Ascending aorta (tissue), 2 donors: ENCODE measurements at places on chromosomes 4 and X.
A peak's percentile ranks its signal among the peaks of the same experiment; 100 is the strongest.

GRCh38 chr4:157898836-157899605 lies 273.8 kb downstream of the GASK1B start:
- no peak for DNase-seq

DNA sequence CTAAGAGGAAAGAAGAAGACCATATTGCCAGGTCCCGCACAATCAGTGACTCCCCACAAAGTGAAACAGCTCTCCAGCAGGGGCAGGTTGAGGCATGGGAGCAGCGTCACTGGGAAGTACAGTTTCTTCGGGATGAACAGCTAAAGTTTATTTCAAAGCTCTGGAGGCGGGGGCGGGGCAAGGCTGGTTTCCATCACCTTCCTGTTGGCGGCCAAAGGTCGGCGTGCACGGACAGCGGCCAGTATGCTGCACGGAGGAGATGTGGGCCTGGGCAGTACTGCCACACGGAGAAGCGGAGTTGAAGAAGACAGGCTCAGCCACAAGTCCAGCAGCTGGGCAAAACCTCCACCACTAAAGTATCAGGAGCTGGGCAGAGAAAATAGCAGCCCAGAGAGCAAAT lies 951 bp upstream of the ZNF518B start:
- no peak for DNase-seq

GRCh38 chrX:141405486-141405852 lies 163.2 kb upstream of the SPANXC start:
- no peak for DNase-seq

DNA sequence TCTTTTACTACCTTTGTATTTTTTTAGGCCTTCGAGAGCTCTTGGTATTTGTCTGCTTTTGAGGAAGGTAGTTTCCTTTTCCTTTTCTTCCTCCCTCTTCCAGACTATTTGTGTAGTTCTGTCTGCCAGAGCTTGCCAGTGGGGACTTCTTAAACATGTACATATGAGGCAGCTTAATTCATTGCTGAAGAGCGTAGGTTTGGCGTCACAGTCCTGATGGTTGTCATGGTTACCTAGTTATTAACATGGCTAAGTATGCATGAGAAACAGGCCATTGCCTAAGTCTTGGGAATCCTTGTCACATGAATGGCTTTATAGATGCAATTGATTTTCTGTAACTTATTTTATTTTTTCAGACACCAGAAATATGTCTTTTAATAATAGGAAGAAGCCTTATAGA lies 48.5 kb upstream of the ARMCX2 start:
- no peak for DNase-seq

- DNase-seq, result no peak
Observed at GRCh38 chr4:143354990-143355389, 18.3 kb downstream of the GAB1 start.

DNA sequence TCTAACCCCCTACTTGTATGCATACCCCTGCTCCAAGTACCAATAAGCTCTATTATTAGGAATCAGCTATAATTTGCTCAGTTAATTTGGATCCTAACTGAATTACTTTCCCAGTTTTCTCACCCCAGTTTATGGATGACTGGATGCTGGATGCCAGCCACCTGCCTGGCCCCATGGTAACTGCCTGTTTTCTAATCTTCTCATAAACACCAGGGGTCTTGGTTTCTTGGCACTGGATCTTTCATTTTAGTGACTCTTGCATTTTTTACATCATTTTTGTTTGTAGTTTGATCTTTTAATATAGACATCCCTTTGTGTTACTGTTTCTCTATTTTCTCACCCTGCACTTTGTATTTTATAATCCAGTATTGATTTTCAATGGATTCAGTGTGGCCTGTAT lies 246.8 kb downstream of the ADGRL3 start:
- DNase-seq, result no peak

DNA sequence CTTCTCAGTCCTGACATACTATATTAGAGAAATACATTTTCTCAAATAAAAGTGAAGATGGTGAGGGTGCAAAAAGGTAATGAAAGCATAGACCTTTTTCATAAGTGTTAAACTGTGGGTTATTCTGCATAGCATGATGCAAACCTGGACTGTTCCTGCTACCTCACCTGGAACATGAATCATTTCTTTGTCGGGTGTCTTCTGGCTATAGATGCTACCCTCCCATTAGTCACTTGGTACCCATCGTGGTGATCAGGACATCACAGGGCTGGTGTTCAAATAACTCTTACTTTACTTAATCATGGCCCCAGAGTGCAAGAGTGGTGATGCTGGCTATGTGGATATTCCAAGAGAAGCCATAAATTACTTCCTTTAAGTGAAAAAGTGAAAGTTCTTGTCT lies 264.7 kb upstream of the AGA start:
- DNase-seq, result no peak

- DNase-seq, result no peak
Observed at GRCh38 chrX:108361316-108361715, 76.9 kb downstream of the COL4A6 start.

DNA sequence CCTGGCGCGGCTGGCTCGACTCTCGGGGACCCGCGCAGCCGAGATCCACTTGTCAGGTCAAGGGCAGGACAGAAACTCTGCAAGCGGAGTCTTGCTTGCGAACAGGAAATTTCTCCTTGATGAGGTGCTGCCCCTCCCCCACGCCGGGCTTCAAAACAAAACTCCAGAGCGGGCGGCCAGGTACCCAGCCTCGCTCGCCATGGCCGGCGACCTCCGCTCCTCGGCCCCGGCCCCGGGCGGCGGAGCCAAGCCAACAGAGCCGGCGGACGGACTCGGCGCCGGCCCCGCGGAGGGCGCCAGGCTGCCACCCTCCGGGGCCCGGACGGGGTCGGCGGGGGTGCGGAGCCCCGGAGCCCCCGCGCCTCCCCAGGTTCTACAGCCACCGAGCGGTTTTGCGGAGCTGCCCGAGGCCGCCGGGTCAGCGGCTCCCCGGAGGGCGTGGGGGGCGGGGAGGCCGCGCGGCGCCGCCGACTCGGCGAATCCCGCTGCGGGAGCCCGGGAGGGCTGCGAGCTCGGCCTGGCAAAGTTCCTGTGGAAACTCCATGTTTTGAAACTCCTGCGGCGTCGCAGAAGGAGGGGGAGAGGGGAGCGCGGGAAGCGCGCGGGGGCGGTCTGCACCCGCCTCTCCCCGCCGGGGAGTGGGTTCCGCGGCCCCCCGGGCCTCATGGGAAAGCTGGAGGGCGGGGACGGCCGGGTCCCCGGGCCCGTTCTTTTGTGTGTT lies 11.7 kb upstream of the BCOR start:
- no peak for DNase-seq

GRCh38 chr4:184475096-184475461 lies 729 bp upstream of the IRF2 start:
- DNase-seq, result peak; percentile 82

- DNase-seq, result no peak
Observed at GRCh38 chr4:7607156-7607910, 172.6 kb upstream of the PSAPL1 start.

- DNase-seq, result no peak
Observed at GRCh38 chr4:40333921-40334352, 1.2 kb upstream of the CHRNA9 start.

- no peak for DNase-seq
Observed at GRCh38 chrX:3370656-3371055, 24.2 kb upstream of the MXRA5 start.

GRCh38 chrX:113929004-113929403 lies 654.9 kb upstream of the HTR2C start:
- no peak for DNase-seq

- no peak for DNase-seq
Observed at GRCh38 chr4:76630741-76631140, 195.7 kb downstream of the SHROOM3 start.

DNA sequence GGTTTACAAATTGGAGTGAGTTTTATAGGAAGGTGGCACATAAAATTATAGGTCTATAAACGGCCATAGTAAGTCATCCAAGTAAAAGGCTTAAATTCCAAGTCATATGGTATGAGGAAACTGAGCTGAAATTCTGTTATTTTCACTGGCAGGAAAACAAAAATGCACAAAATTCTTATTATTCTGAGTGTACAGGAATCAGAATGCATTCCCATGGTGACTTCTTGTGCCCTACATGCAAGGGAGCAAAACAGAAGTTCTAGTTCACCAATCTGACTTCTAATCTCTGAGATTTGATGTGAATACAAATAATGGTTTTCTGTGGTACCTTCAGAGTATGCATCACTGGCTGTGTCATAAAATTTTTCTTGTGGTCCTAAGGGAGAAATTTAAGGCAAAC lies 102.9 kb downstream of the CLCN4 start:
- DNase-seq, result no peak

DNA sequence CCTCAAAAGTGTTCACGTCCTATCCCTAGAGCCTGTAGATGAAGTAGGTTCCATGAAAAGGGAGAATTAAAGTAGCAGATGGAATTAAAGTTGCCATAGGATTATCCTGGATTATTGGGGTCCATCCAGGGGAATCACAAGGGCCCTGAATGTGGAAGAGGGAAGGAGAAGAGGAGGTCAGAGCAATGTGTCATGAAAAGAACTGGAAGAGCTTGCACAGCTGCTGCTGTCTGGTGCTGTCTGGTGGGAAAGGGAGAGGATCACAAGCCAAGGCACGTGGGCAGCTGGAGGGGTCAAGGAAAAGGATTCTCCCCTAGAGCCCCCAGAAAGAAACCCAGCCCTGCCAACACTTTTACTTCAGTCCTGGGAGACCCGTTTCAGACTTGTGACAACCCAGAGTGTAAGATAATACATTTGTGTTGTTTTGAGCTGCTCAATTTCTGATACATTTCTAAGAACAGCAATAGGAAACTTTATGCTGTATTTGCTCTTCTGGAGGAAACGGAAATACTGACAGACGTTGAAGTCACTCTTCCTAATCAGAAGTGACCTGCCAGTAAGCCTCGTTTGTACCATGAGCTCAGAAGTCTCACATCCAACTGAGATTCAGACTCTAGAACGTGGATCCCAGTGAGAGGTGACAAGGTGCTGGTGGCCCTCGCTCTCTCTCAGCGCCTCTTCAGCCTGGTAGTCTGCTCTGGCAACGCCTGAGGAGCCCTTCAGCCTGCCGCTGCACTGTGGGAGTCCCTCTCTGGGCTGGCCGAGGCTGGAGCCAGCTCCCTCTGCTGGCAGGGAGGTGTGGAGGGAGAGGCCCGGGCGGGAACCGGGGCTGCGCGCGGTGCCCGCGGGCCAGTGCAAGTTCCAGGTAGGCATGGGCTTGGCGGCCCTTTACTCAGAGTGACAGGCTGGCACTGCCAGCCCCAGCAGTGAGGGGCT lies 34.7 kb upstream of the ENPP6 start:
- no peak for DNase-seq

GRCh38 chrX:96170626-96171025 lies 514.0 kb upstream of the DIAPH2 start:
- no peak for DNase-seq

- no peak for DNase-seq
Observed at GRCh38 chrX:9349572-9350494, 115.0 kb upstream of the TBL1X start.

- DNase-seq, result no peak
Observed at GRCh38 chrX:7119950-7120877, 27.3 kb upstream of the STS start.

DNA sequence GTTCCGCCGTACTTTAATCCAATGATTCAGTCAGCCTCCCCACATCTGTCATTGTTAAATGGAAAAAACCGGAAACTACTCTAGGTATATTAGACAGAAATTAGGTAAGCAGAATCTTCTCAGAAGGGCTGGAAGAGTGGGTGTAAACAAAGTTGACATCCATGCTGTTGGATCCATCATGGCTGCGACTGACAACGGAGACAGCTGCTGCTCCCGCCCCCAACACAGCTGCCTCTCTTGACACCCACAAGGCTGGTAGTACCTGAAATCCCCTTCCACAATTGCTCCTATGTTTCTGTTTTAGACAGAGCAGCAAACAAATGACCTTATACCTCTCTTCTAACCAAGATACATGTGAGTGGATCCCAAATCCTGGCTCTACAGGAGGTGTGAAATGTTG lies 66.6 kb downstream of the RXFP1 start:
- no peak for DNase-seq

- DNase-seq, result no peak
Observed at GRCh38 chrX:11588097-11588496, 77.6 kb downstream of the ARHGAP6 start.

GRCh38 chr4:76584241-76585152 lies 149.5 kb downstream of the SHROOM3 start:
- no peak for DNase-seq

- DNase-seq, result no peak
Observed at GRCh38 chr4:78553529-78554060, 2.0 kb downstream of the ANXA3 start.

DNA sequence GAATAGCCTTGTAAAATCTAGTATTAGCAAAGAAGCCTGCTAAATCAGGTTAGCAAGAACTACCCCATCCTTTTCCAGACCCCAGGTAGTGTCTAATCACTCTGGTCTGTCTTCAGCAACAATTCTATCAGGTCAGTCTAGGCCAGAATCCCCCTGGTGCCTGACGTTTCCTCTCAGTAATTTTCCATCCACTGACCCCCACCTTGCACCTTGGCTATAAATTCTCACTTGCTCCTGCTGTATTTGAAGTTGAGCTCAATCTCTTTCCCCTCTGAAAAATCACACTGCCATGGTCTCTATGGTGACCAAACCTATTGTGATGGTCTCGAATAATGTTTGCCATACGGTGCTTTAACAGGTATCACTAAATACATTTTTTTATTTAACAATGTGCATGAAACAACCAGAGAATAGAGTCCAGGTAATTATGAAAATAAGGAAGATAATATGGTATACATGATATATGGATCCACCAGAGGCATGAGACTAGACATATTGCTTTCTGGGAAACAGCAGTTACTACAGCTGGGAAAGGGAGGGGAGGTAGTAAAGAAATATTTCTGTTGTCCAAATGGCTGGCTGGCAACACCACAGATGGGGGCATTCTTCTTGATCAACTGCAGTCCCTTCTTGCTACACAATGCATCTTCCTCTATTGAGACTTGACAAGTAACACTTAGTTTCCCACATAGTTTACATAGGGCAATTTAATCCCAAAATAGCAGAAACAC lies 33.8 kb downstream of the CXCL1 start:
- no peak for DNase-seq

GRCh38 chrX:68146054-68146453 lies 287.2 kb downstream of the OPHN1 start:
- no peak for DNase-seq

- no peak for DNase-seq
Observed at GRCh38 chr4:48490680-48491513, 845 bp downstream of the ZAR1 start.

GRCh38 chrX:68286980-68287379 lies 146.3 kb downstream of the OPHN1 start:
- DNase-seq, result no peak
